NCI-H1436 treated with DMSO at 0.1 percent for 48 hours (cell line): ENCODE measurements at places on chromosomes 11 and 22.

GRCh38 chr11:132349811-132350733 is 979.7 kb downstream of the NTM start:
- DNase-seq, result no peak

GRCh38 chr11:117962826-117963225 is 23.4 kb upstream of the IL10RA start:
- no peak for DNase-seq

DNA sequence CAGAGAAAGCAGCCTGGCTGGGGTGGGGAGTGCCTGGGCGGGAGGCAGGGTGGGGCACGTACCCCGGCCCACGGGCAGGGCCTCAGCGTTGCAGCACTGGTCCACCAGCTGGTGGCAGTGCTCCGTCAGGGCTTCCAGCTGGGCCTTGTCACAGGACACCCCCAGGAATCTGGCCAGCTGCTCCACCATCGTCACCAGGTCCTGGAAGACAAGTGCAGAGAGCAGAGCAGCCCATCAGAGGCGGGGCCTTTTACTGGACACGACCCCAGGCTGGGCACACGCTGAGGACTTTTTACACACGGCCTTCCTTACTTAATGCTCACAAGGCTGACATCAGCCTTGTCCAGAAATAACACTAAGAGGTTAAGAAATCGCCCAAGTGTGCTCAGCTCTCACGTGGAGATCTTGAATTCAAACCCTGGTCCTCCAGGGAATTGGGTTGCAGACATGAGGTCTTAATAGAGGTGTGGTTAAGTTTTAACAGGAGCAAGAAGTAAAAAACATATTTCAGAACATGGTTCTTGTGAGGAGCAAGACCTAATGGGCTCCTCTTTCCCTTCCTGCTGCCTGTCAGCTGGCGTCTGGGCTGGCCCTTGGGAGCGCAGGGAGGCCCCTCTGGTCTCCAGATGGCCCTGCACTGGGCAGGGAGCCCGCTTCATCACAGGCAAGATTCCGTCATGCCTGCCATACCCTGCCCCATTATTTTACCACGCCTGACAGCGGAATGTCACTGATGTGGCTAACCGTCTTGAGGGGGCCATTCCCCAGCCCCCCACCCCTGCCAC is 17.1 kb upstream of the EFCAB6 start:
- DNase-seq, result no peak

GRCh38 chr11:110606415-110606814 is 105.8 kb downstream of the ARHGAP20 start:
- DNase-seq, result no peak

DNA sequence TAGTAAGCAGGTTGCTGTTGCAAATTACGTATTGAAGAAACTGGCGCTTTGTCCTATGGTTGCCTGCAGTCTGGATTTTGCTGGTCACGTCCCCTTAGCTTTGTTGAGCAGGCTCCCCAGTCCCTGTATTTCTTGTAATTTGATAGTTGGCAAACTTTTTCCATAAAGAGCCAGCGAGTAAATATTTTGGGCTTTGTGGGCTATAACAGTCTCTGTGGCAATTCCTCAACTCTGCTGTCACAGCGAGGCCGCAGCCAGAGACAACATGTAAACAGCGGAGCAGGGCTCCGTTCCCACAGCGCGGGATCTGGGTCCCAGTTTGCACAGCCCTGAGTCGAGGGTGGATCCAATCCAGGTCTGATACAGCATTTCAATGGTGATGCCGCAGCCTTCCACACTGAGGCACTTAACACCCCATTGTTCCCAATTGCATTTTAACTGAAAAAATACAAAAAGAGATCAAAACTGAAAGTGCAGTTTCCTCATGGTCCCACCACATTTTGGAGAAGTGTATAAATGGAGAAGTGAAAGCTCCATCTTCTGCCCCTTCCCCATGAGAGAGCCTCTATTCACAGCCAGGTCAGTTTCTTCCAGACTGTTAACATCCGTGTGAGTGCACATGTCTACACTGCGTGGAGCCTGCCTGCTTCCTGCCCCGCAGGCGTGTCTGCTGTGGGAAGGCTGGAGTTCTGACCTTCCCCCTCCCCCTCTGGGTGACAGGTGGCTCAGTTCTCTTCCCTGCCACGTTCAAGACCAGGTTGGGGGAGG is 89.1 kb downstream of the RPS6KA4 start:
- DNase-seq, result no peak

DNA sequence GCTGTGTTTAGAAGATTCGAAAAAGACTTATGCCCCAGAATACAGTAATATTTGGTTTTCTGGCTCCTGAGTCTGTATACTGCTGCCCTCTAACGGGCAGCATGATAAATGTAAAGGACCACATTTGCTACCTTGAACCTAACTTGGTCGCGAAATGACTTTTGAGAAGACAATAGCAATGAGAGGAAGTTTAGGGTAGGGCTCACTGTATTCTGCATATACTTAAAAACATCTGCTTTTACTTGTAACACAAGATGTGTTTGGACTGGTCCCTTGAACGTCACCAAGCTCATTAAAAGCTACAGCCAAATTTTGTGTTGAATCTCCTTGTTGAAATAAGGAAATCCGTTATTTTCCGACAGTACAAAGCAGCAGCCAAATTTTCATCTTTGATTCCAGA is 309.1 kb downstream of the SWAP70 start:
- DNase-seq, result no peak

- no peak for DNase-seq
Measured at GRCh38 chr22:49269371-49269770, 558.3 kb downstream of the BRD1 start.

DNA sequence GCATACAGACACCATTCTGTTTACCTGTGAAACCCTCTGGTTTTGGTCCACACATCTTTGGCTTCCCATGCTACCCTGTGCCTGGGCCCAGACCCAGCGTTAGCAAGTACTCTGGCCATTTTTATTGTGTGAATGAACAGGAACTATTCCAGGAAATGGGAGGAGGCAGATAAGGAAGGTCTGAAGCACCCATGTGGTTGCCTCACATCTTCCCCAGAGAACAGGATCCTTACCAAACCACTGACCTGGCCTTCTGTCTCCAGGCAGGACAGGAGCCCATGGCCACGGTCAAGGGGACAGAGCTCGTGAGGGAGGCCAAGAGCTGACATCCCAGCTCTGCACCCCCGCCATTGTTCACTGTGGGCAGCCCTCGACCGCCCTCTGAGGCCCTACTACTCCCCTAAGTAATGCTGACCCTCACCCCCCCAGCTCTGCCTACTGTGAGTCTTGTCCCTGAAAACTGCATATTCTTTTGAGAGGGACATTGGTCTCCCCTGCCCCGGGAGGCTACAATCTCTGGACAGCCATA is 97.7 kb upstream of the TP53I11 start:
- DNase-seq, result no peak

DNA sequence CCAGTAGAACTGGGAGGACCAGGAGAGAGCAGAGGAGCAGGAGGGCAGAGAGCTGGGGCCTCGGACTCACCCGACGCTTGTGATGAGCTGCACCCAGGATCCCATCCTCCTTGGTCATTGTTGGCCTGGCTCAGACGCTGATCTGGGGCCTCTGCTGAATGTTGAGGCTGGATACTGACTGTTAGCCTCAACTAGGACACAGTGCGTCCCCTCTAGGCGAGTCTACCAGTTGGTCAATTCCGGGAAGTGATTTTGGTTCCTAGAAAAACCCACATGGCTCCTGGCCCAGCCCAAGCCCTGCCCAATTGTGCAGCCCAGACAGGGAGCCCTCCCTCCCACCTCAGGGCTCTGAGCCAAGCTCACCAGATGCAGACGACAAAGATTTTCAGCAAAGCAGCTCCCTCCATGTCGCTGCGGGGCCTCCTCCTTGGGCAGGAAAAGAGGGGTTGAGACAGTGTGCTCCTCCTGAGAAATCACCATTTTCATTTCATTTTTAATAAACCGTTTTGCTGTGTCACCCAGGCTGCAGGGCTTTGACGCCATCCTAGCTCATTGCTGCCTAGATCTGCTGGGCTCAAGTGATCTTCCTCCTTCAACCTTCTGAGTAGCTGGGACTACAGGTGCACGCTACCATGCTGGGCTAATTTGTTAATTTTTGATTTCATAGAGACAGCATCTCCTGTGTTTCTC is at the start of gene APOL4:
TSS of gene APOL4 (minus strand) at position 180 of the 690 bp plus-strand sequence. CDS start at position 105, 75 bp downstream.
- DNase-seq, result no peak

DNA sequence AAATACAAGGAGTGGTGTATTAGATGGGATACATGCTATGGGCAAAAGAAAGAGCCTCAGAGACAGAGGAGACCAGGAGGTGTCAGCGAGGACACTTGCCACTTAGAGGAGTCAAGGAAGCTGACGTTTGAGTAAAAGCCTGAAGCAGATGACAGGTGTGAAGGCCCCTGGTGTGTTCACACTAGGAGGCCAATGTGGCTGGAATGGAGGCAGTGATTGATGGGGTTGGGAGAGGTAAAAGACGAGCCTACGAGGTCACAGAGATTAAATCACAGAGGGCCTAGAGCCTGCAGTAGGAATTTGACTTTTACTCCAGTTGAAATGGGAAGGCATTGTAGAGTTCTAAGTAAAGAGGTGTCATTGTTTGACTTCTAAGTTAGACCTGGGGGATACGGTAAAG is 12.0 kb upstream of the GDPD5 start:
- no peak for DNase-seq

DNA sequence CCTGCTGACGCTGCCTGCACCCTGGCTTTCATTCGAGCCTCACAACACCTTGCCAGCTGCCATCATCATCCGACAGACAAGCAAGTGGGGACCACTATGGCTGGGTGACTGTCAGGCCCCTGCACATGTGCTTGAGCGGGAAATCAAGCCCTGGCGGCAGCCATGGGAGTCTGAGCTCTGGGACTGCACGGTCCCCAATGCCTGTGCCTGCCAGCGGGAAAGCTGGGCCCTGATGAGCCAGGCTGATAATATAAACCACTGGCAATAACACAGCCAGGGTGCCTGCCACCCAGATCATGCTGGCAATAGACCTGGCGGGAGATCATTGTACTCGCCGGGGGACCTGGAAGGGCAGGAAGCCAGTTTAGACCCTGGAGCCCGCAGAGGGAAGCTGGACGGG is 2.5 kb downstream of the FGF3 start:
- DNase-seq, result no peak

- DNase-seq, result no peak
Measured at GRCh38 chr11:117382746-117383145, 55.1 kb downstream of the CEP164 start.

DNA sequence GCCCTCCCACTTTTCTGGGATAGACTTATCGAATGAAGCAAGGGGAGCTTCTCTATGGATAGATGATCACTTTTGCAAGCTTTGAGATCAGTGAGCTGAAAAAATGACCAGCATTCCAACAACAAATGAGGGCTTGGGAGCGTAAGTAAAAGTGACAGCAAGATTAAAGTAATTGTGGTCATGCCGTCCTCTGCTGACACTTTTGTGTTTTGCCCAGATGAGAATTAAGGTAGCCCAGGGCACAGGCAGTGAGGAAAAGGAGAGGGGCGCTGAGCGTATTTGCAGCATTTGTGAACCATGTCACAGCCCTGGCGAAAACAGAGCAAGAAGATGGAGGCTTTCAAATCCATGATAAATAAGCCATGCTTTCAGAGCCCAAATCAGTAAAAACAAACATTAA is 24.6 kb upstream of the TMA7B start:
- no peak for DNase-seq

- no peak for DNase-seq
Measured at GRCh38 chr11:93577286-93577685, 34.1 kb upstream of the SMCO4 start.

GRCh38 chr11:103622296-103622695 is 414.1 kb upstream of the DDI1 start:
- no peak for DNase-seq

DNA sequence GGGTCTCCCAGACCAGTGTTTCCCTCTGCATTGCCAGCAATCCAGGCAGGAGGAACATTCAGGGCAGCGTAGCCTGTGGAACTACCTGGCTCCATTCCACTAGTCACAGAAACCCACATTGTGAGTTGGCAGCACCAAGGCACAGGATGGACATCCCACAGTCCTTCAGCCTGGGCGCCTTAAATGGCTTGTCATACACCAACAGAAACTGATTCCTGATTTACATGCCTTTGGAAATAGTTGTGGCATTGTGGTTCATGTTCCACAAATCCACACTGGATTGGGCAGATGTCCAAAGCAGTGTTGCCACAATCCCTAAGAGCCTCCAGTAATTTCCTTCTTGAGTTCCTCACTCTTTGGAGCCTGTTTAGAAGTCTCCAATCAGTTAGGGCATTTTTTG is 225.6 kb downstream of the BLID start:
- DNase-seq, result no peak

DNA sequence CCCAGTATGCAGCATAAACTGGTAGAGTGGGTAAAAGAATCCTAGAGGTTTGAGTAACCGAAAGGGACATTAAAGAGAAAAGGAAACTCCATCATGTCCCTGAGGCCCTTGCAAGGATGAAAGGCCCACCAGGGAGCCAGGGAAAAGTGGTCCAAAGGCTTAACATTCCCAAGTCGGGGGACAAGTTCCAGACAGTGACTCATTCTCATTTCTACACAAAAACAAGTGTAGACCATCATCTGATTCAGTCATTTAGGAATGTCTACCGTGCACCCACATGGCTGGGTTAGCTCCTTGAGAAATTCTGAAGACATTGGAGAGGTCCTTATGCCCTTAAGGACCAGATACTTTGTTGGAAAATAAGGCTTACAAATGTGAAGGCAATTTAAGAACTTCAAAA is 4.8 kb upstream of the NOX4 start:
- no peak for DNase-seq

DNA sequence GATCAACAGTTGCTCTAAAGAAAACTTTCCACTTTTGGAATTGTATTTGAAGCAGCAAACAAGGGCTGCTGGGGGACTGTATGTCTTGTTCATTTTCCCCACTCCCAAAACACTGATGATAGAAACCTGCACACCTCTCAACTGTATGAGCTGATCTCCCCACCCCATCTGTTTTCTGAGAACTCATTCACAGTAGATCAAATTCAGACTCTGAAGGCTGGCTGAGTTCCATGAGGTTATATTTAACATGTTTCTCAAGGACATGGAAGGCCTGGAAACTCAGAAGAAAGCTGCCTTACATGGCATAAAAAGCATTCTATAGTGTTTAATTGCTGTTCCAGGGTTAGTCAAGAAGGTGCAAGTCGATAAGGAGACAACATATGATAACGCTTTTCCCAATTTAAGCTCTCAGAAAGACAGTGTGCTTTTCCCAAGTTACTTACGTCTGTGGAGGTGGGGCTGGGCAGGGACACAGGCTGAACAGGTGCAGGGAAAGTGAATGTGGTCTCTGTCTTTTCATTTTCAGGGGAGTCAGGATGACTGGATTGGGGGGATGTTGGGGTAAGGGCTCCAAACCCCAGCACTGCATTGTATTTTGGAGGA is 23.0 kb downstream of the LARGE2 start:
- no peak for DNase-seq

DNA sequence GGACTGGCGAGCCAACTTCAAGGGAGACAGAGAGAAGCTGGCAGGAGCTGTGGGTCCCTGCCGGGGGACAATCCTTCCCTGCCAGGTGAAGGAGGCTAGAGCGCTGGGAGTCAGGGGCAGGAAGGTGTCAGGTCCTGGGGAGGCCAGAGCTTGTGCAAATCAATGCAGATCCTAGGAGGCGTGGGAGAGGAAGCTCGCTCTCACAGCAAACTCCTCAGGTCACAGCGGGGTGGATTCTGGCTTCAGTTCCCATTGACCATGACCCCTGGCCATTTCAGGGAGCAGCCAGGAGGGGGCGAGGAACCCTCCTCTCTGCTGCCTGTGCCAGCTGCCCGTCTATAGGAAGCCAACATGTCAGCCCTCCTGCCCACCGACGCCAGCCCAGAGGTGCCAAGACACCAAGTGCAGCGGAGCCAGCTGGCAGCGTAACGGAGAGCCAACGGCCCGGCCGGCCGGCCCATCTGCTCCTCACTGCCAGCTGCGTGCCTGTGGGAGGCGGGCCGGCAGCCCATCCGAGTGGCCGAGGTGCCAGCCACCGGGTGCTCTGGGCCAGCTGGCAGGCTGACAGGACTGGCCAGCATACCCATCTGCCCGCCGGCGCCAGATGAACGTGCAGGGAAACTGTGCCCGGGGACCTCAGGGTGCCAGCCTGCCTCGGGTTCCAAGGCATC is 374.8 kb downstream of the MIAT start:
- no peak for DNase-seq
